ENCODE measurements at places on chromosomes 13 and 19.

DNA sequence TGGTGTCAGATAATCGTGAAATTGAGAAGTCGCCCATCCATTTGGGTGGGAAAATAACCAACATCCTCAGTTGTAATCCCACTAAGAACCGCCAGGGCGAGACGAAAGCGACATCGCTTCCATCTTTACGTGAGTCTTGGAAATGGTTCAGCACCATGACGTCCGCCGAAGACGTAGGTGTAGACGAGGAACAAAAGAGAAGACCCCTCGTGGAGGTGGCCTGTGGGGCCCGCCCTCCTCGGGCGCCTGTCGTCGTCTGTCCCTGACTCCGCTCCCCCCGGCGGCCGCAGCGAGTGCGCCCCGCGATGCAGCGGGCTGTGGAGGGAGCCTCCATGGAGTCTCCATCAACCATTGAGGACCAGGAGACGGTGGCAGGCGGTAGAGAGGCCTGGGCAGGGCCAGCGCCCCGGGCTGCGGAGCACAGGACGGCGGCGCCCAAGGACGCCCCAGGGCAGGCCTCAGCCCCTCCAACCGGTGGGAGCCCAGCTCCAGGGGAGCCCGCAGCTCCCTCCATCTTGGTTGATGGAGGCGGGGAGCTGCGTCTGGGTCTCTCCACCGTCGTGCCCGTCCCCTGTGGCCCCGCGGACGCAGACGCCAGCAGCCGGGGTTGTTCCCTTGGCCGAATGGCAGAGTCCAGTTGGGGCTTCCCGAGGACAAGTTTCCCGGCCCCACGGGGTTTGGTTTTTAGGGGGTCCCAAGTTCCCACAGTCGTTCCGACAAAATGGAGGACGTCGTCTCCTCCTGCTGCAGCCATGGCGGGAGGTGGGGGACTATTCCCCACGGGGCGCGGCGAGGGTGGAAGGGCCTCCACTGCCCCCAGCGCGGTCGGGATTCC is 990 bp upstream of the ZMYM2 start:
- H3K27me3 ChIP-seq = no peaks in the 10 kb centered on the region
- peak overlapping the region; percentile 68 for H3K4me3 ChIP-seq
- peaks cover 33% of the 10 kb centered on the region for H3K36me3 ChIP-seq

- H3K27me3 ChIP-seq = no peaks in the 10 kb centered on the region
- no peaks in the 10 kb centered on the region for H3K36me3 ChIP-seq
- H3K4me1 ChIP-seq = no peaks in the 10 kb centered on the region
- no peak for ATAC-seq
- no peak overlapping the region for H3K27ac ChIP-seq
Measured at GRCh38 chr13:100300243-100300642, 211.3 kb downstream of the PCCA start.

GRCh38 chr13:24124789-24125476 is 35.6 kb upstream of the SPATA13 start:
- H3K4me3 ChIP-seq = no peak overlapping the region
- H3K27ac ChIP-seq = no peak overlapping the region
- no peak for ATAC-seq
- peaks cover 45% of the 10 kb centered on the region for H3K27me3 ChIP-seq

GRCh38 chr13:33524086-33524485 is 238.5 kb upstream of the STARD13 start:
- H3K4me3 ChIP-seq = no peak overlapping the region
- H3K27me3 ChIP-seq = peaks cover under 1% of the 10 kb centered on the region
- H3K36me3 ChIP-seq = no peaks in the 10 kb centered on the region

DNA sequence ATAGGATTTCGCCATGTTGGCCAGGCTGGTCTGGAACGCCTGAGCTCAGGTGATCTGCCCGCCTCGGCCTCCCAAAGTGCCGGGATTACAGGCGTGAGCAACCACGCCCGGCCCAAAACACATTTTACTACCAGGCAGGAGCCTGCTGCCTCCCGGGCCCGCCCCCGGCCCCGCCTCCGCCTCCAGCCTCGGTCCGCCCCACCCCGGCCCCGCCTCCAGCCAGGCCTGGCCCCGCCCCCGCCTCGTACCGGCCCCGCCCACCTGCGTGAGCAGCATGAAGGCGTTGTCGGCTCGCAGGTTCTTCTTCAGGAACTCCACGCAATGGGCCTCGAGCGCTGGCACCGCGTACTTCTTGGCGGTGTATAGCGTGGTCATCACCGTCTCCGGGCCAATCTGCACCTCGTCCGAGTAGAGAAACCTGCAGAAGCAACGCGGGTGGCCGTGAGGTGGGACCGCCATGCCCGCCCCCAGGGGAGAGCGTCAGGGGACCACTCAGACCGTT is 22.7 kb downstream of the BTBD2 start:
- no peak for ATAC-seq
- peaks cover 4% of the 10 kb centered on the region for H3K4me1 ChIP-seq
- H3K4me3 ChIP-seq = no peak overlapping the region
- peaks cover 34% of the 10 kb centered on the region for H3K36me3 ChIP-seq
- no peak overlapping the region for H3K27ac ChIP-seq
